Brain microvascular endothelial cell (primary cell): ENCODE measurements at places on chromosomes 6 and 20.
A peak's percentile ranks its signal among the peaks of the same experiment; 100 is the strongest.

- no peak for DNase-seq
Observed at GRCh38 chr6:169999367-169999766, 247.9 kb downstream of the ERMARD start.

DNA sequence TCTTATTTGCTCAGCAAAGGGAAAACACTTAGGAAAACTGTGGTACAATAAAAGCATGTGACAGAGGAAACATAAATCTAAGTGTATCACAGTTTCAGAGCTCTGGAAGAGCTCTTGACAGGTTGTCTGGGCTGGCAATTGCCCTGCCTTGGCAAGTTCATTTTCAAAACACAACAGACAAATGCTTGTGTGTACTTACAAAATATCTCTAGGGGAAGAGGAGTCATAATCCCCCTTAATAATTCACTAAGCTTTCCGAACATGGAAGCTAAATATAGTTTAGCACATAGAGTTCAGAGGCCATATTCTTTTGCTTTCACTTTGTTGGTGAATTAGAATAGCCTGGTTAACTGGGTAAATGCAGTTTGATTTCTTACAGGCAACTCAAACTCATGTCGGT, 211.6 kb upstream of the THEMIS start:
- no peak for DNase-seq

GRCh38 chr20:49379338-49379737, 101.5 kb upstream of the ZNFX1 start:
- no peak for DNase-seq

DNA sequence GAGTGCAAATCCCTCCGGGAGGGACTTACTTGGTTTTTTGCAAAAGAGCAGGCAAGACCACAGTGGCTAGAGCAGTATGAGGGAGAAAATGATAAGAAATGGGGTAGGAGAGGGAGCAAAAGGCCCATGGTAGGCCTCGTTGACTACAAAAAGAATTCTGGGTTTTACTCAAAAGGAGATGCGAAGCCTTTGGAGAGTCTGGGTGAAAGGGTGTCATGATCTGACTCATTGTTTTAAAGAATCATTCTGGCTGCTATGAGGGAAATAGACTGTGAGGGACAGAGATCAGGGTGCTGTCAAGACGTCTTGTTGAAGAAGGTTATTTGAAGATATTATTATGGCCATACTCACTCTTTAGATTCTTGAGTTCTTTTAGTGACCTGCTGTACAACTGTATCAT, 13.0 kb downstream of the TBC1D32 start:
- no peak for DNase-seq

DNA sequence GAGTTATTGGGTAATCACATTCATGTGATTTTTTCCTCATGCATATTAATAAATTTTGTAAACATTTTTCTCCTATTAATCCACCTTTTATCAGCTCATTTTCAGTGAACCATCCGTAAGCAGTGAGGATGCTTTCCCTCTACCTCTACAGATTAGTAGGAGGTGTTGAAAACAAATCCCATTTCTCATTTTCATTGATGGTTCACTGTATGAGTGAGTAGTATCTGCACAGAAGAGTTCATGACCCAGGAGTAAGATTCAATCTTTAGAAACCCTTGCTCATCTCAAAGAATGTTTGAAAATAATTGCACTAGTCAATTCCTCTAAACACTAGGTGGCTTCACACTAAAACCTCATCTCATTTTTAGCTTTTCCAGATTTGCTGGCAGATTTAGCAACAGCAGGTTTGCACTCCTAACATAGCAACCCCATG, 440.0 kb downstream of the HAO1 start:
- no peak for DNase-seq

- no peak for DNase-seq
Observed at GRCh38 chr20:8372824-8373380, 240.8 kb downstream of the PLCB1 start.

DNA sequence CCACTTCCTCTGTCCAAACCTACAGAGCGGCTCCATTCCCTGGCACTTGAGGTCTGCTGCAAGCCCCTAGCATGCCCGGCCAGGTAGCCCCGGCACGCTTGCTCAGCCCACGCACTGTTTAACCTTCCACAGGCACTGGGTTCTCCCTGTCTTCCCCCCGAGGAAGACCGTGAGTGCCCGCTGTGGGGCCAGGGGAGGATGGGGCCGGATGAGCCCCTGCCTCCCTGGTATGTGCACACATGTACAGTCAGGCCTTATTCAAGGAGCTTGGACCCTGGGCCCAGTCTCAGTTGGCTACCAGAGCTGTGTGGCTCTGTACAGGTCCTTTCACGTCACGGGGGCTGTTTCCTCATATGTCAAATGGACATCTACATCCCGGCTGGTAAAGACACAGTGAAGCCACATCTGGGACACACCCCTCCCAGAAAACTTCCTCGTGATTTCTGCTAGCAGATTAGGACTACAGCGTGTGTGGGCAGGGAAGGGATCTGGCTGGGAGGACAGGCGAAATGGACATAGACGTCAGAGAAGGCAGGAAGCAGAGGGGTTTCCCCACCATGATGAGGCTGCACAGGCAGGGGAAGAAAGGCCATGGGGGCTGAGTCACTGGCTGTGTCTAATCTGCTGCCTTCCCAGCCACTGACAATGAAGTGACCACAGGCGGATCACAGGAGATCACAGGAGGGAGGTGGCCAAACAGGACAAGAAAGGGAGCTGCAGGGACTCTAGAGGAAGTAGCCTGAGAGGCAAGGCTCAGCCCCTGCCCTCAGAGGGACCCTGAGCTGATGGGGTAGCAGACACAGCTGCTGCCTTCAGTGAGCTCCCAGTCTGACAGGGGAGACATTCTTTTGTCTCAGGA, 62.9 kb downstream of the MRPL14 start:
- DNase-seq = peak; percentile 99

GRCh38 chr20:13029687-13030375, 21.1 kb downstream of the SPTLC3 start:
- DNase-seq = peak; percentile 93

- no peak for DNase-seq
Observed at GRCh38 chr6:66499851-66500250, 792.8 kb upstream of the EYS start.

DNA sequence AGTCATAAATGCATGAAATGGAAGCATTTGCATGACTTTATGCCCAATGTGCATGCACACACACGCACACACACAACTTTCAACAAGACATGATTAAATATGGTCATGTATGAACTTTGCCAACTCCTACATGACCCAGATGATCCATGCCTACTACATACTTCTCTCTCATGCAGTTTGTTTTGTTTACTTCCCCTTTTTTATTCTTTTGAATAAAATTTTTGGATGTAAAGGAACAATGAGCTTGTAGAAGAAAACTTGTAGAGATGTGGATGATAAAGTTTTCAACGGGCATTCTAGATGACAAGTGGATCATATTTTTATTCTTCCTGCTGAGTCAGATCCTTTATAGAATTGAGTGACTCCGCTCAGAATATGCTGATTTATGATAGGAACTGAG, 50.8 kb upstream of the AIG1 start:
- no peak for DNase-seq

GRCh38 chr6:84137051-84137375, 90.4 kb downstream of the CEP162 start:
- peak; percentile 94 for DNase-seq
